ENCODE measurements at places on chromosomes 13 and 19.

- peak; percentile 67 for DNase-seq
These were observed 1.1 kb downstream of the CNOT3 start for GRCh38 chr19:54138489-54139256.

GRCh38 chr13:114161644-114162532 lies 17.2 kb upstream of the CFAP97D2 start:
- DNase-seq, result peak; percentile 56

- DNase-seq, result no peak
These were observed 338.6 kb upstream of the TMTC4 start for GRCh38 chr13:101013245-101013644.

- no peak for DNase-seq
These were observed 391.9 kb downstream of the IRS2 start for GRCh38 chr13:109394311-109394988.

DNA sequence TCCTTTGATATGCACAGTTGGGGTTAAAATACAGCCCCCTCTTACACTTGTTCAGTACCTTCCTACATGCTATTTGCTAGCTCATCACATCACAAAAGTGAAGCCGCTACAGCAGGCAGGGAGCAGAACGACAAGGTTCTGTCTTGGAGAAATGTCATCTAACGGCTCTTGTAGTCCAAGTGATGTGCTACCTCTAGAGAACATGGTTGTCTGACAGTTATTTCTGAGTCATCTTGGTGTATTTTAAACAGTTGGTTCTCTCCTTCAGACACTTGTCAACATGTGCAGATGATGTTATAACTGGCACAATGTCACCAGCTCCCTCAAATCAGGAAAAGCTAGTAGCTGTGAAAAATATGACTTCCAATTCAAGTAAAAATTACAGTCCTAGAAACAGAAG lies 865.0 kb downstream of the PCDH9 start:
- DNase-seq, result no peak

- peak; percentile 92 for DNase-seq
These were observed 610 bp downstream of the RABAC1 start for GRCh38 chr19:41958367-41959055.

DNA sequence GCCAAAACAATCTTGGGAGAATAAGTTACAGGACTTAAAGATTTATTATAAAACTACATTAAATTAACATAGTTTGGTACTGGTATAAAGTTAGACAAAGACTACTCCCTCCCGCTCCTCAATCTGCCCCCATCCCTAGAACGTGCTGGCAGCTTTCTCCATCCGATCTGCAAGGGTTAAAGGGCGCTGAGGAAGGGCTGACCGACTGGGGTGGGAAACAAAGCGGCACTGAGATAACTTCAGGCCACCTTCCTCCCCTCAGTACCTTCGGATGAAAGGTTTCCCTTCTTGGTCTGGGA lies 790 bp upstream of the SUGT1 start:
- no peak for DNase-seq

DNA sequence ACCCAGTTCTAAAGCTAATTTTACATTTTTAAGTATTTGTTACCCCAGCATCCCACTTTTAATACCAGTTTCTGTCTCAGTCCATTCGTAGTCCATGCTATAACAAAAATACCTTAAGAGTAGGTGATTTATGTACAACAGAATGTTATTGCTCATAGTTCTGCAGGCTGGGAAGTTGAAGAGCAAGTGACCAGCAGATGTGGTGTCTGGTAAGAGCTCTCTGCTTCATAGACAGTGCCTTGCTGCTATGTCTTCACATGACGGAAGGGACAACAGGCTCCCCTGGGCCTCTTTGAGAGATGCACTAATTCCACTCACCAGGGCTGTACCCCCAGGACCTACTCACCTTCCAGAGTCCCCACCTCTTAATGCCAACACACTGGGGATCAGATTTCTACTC lies 96.6 kb downstream of the COL4A2 start:
- no peak for DNase-seq

DNA sequence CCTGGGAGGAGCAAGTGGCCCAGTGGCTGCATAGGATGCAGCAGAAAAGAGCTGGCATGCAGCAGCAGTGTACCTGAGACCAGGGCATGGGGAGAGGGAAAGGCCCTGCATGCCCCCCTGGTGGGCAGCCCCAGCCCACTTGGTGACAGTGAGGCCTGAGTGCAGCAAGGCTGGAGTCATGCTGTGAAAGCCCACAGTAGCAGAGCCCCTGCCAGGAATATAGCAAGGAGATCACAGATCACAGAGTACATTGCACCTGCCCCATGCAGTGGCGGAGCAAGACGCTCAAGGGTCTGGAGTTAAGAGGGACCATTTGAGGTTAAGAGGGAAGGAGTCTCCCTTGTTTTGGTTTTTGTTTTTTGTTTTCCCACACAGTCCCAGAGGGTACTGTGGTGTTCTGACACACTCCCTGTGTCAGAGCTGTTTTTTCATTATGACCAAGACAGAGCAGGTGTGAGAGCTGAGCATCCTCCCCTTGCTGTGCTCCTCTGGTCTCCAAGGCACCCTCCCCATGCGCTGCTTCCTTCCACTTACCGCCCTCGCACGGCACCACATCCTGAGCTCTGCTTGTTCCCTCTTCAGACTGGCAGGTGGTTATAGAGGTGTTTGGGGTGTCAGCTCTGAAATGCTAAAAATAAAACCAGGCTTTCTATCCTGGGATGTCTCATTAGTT lies 85.0 kb upstream of the UBL3 start:
- peak; percentile 80 for DNase-seq

DNA sequence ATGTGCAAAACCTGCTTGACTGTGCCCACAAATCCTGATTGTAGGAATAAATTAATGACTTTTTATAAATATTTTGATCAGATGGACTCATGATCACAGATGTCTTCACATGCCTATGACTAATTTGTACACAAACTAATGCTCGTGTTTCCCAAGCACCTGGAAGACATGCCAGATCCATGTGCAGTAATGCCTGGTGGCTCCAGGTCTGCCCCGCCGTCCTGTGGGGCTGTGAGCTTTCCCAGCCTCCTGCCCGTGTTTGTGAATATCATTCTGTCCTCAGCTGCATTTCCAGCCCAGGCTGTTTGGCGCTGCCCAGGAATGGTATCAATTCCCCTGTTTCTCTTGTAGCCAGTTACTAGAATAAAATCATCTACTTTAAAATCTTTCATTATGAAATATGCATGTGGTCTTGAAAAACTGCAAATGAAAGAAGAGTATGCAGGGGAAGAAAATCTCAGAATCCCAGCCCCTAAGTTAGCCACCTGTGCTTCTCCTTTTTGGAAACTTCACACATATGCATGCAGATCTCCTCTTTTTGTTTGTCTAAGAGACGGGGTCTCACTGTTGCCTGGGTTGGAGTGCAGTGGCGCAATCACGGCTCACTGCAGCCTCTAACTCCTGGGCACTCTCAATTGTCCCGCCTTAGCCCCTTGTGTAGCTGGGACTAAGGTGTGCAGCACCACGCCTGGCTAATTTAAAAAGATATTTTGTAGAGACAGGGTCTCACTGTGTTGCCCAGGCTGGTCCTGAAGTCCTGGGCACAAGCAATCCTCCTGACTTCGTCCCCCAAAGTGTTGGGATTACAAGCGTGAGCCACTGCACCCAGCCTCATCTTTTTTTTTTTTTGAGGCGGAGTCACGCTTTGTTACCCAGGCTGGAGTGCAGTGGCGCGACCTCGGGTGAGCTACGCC lies 6.2 kb downstream of the RPL28 start:
- DNase-seq, result no peak

DNA sequence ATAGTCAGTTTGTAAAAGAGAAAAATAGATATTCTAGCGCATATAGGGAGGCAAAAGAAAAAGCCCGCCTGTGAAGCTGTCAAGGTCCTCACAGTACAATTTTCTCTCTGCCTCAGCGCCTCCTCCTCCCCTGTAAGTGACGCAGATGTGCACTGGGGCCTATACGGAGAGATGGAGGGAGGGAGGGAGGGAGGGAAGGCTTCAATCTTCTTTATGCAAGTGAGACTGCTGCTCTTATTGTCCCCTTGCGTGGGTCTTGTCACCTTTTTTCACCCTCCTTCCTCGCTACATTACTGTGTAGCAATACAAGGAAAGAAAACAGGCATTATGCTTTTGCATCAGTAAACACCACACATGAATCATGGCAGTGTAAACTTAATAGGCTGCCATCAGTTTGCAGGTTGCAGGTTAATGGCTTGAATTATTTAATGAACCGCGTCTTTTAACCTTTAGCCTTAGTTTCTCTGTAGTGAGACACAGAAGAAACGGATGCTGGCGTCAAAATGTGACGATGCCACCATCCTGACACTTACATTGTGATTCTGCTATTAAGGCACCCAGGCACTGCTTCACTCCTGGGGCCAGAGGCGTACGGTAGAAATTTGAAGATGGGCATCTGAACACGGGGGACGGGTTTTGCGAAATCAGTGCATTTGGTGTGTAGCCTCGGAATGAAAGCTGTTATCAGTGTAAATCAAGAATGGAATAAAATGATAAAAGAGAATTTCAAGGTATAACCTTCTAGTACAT lies at the start of gene KLHL1:
TSS of gene KLHL1 (minus strand) at position 97 of the 750 bp plus-strand sequence. CDS start 753 bp downstream, outside the sequence.
- no peak for DNase-seq

DNA sequence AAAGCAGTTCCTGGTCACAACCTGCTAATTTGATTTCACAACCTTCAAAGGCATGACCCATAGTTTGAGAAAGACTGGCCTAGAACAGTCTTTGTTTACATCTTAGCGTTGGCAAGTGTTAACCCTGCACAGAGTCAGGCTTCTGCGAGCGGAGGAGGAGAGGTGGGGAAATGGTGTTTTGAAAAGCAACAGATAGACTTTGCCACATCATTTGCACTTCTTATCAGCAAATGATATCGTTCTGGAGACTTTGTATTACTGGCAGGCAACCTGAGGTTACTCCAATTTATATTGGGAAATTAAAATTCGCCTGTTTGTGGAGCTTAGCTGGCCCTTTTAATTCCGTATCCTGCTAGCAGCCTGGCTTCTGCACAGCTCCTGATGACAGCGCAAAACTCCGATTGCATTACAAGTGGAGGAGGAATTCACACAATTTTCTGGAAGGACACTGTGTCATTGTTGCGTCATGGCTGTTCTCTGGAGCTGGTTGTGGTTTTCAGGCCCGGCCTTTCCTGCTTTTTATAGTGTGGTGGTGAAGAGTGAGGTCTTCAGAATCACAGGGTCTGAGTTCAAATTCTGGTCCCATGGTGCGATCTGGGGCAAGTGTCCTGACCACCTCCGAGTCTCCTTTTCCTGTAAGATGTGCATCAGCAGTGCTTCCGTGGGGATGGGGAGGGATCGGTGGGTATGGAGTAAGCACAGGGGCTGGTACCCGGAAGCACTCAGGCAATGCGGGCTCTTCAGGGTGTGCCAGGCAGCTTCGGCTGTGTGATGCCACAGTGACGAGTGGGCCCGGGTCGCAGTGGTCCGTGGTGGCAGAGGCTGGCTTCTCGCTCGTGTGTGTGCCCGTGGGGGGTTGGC lies 49.1 kb upstream of the EHD2 start:
- no peak for DNase-seq

GRCh38 chr19:30421571-30421970 lies 49.4 kb downstream of the ZNF536 start:
- DNase-seq, result no peak

DNA sequence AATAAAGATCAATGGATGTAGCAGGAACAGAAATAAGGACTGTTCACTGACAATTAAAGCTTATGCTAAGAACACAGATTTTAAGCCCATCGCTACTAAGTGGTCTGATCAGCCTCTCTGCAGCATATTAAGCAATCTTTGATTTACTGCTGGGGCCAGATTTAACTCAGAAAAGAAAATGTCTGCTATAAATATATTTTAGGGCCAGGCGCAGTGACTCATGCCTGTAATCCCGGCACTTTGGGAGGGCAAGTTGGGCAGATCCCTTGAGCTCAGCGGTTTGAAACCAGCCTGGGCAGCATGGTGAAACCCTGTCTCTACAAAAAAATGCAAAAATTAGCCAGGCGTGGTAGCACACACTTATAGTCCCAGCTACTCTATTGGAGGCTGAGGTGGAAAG lies 43.0 kb downstream of the METTL21C start:
- DNase-seq, result no peak

DNA sequence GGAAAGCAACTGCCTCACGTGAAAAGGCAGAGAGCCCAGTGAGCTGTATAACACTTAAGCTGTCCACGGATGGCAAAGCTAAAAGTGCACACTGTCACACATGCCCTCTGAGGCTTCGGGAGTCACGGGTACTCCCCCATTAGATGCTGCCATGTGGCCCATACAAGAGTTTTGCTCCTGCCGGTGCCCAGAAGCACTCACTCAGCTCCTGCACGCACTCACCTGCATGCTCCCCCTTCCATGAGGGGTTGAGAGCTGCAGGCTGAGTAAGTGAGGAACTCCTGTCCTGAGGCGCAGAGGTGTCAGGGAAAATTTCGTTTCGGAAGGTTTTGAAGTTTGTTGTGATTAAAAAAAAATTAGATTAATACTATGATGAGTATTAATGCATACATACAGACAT lies 939.2 kb upstream of the ATXN8OS start:
- DNase-seq, result no peak

- no peak for DNase-seq
These were observed 152.5 kb downstream of the IER2 start for GRCh38 chr19:13302526-13303270.

GRCh38 chr13:38902551-38902950 lies 88.1 kb downstream of the STOML3 start:
- no peak for DNase-seq

DNA sequence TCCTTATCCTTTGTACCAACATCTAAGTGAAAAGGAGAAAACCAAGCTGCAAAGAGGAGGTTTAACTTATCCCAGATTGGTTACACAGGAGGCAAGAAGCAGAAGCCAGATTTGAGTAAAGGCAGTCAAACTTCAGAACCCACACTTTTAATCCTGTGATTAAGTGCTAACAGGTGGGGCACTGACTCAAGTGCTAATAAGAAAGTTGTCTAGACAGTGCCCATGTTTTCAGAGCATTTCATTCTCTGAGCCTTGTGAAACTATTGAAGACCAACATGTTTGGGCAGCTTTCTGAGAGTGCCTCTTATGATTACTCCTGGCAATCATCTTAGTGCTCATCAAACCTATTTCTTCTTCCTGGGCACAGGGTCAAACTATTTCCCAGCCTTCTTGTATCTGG lies 380.8 kb downstream of the KCNRG start:
- no peak for DNase-seq

DNA sequence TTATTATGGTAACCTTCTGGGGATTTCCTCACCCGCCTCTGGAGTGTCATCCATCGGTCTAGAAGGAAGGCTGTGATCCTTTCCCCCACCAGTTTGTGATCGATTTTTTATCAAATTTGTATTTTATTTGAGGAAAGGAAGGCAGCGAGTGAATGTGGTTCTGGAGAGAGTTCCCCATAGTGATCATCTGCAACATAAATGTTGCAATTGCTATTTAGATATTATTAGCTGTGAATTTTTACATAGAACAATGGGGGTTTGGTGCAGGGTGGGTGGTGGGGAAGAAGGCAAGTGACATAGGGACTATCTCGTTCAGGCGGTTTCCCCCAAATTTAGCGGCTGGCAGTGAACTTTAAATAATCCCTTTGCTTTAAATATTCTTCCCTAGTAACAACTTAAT lies 1.2 kb downstream of the CDK8 start:
- no peak for DNase-seq

GRCh38 chr13:105915146-105915850 lies 620.2 kb downstream of the EFNB2 start:
- DNase-seq, result no peak

- DNase-seq, result no peak
These were observed 20.2 kb downstream of the EPSTI1 start for GRCh38 chr13:42971691-42972347.

GRCh38 chr19:19321141-19321577 lies 530 bp downstream of the MAU2 start:
- peak; percentile 35 for DNase-seq

GRCh38 chr13:48576448-48577010 lies 43.6 kb upstream of the RCBTB2 start:
- no peak for DNase-seq

All from activated T-cell treated with anti-CD3 and anti-CD28 coated beads, Interleukin-2, amount 50 U/mL, for 48 hours (primary cell).